ENCODE measurements at places on chromosomes 6 and 20. TPM values are rescaled to one million over a fixed set of nuclear protein-coding genes. Genes with fewer than 3 reads are reported as not detected.

DNA sequence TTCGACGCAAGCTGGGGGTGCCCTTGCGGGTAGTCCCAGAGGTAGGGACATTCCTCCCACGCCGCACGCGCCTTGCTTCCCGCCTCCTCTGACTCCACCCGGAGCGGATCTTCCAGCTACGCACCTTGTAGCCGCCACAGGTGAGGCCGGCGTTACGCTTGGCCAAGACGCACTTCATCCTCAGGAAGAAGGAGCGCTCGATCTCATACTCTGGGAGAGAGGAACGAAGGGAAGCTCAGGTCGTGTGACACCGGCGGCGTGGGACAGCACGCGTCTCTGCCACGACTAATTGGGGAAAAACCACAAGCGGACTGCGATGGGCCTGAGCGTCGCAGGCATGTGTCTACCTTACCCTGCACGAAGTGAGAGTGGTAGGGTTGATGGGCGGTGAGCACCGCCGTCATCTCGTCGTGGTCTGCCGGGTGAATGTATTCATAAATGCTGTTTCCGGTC, 15.5 kb downstream of the SIM1 start:
- DNase-seq = no peak

GRCh38 chr6:163620670-163621330, 206.3 kb downstream of the QKI start:
- DNase-seq = no peak

DEFB118 gene
- total RNA-seq = not detected

DNA sequence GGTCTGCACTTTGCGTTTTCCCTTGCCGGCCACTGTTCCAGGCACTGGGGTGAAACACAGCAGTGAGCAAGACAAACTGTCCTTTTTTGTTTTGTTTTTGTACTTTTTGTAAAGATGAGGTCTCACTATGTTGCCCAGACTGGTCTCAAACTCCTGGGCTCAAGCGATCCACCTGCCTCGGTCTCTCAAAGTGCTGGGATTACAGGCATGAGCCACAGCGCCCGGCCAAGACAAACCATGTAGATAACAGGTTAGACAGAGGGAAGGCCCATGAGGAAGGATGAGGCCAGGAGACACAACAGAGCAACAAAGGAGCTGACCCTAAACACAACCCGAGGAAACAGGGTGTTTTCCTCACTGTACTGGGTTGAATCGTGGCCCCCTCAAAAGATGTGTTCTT, 165.4 kb downstream of the NFATC2 start:
- no peak for DNase-seq

HRH3 gene
- not detected for total RNA-seq

Measured in colonic mucosa (tissue), 4 donors.